ENCODE measurements at places on chromosomes 1 and 21.

DNA sequence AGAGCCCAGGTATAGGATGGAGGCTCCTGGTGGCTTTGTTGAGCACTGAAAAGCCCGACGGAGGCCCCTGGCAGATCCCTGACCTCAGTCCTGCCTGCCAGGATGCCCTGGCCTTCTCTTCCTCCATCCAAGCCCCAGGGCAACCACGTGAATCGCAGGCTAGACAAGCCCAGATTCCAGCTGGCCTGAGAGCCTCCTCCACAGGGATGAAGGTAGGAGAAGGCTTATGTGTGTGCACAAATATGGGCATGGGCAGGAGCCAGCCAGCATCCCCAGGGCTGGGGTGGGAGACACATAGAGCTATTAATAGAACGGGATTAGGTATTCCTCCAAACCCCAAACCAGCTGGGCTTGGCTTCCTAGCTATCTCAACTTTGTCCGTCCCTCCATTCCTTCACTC is 4.0 kb upstream of the EXTL1 start:
- DNase-seq, result no peak

GRCh38 chr21:37507716-37508115 is 141.1 kb downstream of the DYRK1A start:
- no peak for DNase-seq

DNA sequence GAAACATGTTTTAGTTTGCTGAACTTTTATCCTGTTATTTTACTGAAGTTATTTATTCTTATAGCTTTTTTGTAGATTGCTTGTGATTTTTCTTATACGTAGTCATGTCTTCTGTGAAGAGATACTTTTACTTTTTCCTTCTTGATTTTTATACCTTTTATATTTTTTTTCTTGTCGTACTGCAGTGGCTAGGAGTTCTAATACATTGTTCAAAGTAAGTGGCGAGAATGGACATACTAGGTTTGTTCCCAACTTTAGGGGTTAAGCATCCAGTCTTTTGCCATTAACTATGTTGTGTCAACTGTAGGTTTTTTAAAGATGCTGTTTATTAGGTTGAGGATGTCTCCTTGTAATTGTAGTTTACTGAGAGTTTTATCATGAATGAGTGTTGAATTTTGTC is 36.3 kb downstream of the MAN1A2 start:
- DNase-seq, result no peak

DNA sequence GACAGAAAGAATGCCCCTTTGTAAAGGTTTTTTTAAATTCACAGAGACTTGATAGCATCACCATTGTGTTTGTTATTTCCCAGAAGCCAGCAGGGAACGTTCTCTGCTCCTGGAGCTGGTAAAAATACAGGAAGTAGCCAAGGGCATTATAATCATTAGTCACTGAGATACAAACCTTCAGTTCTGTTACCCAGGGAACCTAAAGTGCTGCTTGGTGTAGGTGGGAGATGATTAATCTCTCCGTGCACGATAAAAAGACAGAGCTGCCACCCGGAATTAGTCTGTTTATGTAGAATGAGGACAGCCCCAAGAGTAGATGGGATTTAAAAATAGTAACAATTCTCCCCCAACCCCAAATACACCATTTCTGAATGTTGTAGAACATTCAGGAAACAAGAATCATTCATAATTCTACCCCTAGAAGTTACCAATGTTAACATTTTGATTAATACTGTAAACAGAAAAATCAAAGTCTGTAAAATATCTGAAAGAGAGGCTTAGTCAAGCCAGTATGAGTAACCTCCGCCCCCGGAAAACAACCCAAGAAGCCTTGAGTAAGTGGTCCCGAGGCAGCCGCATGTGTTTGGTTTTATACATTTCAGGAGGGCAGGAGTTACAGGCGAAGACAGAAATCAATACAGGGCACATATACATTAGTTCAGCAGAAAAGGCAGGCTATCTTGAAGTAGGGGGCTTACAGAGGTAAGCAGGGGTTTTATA is 45.3 kb upstream of the CTBS start:
- no peak for DNase-seq

GRCh38 chr1:68976916-68977610 is 480.2 kb upstream of the DEPDC1 start:
- DNase-seq, result no peak

- DNase-seq, result peak; percentile 54
Measured at GRCh38 chr1:154198756-154199562, 7.1 kb upstream of the TPM3 start.

DNA sequence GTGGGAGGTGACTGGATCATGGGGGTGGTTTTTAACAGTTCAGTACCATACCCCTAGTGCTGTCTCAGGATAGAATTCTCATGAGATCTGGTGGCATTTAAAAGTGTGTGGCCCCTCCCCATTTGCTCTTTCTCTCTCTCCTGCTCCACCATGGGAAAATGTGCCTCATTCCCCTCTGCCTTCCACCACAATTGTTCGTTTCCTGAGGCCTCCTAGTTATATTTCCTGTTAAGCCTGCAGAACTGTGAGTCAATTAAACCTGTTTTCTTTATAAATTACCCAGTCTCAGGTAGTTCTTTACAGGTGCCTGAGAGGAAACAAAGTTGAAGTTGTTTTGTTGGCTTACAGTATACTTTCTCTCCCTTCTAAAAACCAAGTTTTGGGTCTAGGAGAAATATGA is 23.1 kb upstream of the SLC22A15 start:
- DNase-seq, result no peak

GRCh38 chr1:93712741-93713140 is 31.1 kb upstream of the BCAR3 start:
- no peak for DNase-seq

DNA sequence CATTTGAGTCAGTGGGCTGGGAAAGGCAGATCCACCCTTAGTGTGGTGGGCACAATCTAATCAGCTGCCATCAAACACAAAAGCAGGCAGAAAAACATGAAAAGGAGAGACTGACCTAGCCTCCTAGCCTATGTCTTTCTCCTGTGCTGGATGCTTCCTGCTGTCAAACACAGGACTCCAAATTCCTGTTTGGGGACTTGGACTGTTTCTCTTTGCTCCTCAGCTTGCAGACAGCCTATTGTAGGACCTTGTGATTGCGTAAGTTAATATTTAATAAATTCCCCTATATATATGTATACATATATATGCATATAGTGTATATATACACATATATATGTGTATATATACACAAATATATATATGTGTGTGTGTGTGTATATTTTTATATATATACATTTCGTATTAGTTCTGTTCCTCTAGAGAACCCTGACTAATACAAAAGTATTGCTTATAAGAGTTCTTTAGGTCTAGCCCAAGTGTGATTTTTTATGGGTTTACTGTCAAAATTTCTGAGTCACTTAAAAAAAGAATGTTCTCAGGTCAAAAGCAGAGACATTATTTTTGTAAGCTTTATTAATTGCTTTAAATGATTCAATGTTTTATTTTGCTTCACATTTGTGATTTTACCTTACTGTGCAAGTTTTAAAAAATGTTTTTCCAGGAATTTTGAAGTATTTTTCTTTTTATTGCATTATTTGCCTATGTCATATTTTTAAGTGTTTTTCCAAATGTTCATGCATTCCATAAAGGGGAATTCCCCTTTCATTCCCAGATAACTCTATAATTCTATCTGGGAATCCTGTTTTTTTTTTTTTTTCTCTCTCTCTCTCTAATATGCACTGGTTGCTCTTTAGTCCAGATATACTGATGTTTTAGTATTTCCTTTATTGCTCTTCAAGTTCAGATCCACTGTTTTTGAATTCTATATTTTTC is 92.1 kb upstream of the ADAMTS5 start:
- no peak for DNase-seq

- DNase-seq, result no peak
Measured at GRCh38 chr1:48229317-48229716, 6.8 kb downstream of the SLC5A9 start.

DNA sequence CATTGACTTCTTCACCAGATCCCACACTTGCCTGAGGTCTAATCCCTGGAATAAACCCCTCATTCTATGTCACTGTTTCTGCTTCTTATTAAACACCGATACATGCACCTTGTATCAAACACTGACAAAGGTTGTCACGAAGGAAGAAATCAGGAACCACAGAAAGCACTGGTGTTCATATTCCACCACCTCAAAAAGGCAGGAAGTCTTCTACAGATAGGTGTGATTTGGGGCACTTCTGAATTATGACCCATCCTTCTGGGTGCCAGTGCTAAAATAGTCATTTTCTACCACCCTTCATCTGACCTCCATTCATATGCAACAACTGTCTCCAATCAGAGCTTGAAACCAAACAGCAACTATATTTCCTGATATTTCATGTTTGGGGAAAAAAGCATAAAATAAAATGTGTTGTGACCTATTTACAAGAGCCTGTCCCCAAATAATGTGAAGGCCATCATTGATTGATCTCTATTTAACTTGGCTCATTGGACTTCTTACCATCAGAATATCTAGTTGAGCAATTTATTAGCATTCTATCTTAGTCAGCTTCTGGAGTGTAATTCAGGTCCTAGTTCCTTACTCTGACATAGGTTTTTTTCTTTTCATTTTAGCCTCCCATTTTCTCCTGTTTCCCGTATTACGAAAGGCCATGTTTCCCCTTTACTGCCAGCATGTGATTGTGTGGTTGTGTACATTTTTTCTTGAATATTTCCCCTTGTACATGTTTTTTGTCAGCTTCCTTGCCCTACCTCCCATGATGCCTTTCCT is 43.1 kb downstream of the DUSP10 start:
- DNase-seq, result no peak

GRCh38 chr1:231642618-231643017 is 16.0 kb downstream of the DISC1 start:
- no peak for DNase-seq
